ENCODE measurements at places on chromosomes 7 and 10.

DNA sequence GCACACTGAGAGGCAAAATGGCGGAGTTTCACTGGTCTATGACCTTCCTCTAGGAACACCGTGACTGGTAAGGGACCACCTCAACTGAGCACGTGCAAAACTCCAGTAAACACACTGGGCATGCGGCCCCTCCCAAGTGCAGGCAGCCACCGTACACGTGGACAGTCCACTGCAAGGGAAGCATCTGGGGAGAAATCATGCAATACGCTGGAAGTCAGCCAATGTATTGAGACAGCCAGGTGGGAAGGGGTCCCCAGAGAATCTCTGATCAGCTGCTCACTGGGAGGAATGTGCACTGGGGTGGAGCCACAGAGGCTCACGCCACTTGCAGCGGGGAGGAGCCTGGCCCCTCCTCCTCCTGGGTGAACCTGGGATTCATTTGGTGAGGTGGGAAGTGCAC is 49.3 kb downstream of the CFAP46 start:
- no peak for DNase-seq

DNA sequence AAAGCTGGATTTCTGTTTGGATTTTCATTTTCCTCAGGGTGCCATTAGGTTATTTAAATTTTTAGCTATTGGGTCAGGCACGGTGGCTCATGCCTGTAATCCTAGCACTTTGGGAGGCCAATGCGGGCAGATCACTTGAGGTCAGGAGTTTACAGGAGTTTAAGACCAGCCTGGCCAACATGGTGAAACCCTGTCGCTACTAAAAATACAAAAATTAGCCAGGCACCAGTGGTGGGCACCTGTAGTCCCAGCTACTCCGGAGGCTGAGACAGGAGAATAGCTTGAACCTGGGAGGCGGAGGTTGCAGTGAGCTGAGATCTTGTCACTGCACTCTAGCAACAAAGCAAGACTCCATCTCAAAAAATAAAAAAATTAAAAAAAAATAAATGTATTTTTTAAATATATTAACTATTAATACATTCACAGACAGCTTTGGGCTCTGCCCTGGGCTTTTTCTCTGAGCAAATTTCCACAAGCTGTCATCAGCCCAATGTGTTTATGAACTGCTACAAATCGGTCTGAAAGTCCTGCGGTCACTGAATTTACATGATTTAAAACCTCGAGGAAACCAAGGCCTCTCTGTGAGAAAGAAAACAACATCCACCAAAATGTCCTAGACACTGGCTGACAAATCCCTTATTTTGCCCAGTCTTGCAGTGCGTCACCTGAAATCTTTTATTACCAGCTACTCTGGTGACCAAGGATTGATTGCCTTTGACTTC is 19.2 kb upstream of the PLEKHS1 start:
- DNase-seq = no peak

- DNase-seq = no peak
Measured at GRCh38 chr10:6678956-6679355, 98.9 kb upstream of the PRKCQ start.

DNA sequence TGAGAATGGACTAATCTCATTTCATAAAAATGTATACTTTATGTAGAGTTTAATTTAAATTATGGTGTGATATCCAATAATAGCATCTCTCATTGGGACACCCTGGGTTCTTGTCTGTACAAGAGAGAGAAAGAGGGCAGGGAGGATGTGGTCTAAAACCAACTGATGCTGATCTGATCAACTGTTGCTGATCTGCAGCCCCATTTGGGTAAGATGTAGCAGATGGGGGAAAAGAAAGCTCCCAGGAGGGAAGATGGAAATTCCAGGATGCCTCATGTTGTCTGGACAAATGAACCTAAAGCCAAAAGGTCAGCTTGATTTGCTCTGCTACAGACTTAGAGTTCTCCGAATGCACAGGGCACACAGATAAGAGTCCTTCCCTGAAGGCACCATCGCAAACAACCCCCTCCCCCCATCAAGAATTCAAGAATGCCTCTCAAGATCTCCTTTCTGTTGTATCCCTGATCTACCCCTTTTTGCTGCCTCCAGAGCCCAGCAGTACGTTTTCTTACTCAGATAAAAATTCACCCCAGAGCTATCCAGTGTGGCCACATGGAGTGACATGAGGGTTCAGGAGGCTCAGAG is 171.4 kb upstream of the INHBA start:
- no peak for DNase-seq

DNA sequence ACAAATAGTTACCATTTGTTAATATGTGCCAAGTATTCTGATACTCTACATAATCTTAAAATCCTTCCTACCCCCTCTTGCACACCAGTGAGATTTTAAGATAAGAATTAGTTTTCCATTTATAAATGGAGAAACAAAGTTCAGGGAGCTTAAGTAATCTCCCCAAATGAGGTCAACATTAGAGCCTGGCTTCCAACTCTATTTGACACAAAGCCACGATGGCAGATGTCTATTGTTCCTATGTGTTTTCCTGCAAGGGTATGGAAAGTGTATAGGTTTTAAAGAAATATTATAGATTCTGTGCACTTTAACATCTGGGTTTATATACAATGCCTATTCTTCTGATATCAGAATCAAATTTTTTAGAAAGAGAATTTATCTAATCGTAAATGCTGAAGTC is 143.9 kb upstream of the SEMA3C start:
- DNase-seq = no peak

DNA sequence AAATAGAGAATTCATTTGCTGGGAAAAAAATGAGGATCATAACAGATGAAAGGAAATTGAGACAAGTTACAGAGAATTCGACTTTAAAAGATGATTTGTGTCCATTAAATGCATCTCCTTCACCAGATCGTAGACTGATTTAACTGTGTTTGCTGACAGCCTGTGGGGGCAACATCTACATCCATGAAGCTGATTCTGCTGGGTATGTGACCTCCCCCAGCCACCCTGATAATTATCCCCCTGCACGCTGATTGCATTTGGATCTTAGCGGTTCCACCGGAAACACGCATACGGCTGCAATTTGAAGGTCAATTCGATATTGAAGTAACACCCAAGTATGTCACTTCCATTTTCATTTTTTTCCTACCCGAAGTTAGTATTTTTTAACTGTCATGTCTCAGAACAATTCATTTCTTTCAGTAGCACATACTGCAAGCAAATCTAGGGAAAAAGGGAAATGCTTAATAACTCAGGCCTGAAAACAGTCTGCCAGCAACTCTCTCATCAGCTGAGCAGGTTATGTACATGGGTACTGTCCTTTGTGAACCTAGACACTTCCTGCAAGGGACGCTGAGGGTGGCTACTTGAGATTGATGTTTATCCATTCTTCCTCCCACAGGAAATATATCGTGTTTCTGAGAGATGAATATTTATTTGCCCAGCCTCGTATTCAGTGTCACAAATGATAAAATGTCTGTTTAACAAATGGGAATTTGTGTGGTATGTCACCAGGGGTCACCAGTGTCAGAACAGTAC is 134.9 kb downstream of the ZNF22 start:
- DNase-seq = no peak

DNA sequence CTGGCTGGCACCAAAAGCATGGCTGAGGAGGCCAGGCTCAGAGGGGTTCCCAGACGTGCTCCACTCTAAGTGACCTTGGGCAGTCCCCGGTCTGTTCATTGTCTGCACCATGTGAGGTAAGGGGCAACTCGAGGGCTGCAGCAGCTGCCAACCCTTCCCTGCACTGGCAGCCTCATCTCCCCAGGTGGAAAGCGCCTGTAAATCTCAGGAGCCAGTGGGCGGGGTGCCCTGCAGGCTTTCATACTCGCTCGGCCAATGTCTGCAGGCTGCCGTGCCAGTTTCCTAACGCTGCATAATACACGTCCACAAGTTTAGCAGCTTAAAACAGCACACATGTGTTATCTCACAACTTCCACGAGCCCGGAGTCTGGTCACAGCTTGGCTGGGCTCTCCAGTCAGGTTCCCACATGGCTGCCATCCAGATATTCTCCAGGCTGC is 12.6 kb upstream of the GDF10 start:
- no peak for DNase-seq

GRCh38 chr10:3702056-3702546 is 82.9 kb downstream of the KLF6 start:
- DNase-seq = no peak

DNA sequence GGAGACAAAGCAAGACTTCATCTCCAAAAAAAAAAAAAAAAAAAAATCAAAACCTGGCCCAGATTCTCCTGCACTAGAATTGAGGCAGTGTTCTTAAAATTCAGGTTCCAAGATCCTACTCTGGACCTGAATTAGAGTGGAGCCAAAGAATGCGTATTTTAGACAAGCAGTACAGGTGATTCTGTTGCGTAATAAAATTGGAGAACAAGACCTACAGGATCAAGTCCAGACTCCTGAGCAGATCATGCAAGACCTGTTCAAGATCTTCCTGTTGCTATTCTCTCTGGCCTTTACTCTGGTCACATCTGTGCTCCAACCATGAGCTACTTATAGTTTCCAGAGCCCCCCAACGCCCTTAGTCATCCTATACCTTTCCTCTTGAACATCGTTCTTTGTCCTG is 51.5 kb upstream of the RSBN1L start:
- DNase-seq = no peak

- DNase-seq = no peak
Measured at GRCh38 chr7:193481-194251, 1.3 kb downstream of the FAM20C start.

GRCh38 chr7:3141326-3141725 is 97.7 kb upstream of the CARD11 start:
- no peak for DNase-seq

DNA sequence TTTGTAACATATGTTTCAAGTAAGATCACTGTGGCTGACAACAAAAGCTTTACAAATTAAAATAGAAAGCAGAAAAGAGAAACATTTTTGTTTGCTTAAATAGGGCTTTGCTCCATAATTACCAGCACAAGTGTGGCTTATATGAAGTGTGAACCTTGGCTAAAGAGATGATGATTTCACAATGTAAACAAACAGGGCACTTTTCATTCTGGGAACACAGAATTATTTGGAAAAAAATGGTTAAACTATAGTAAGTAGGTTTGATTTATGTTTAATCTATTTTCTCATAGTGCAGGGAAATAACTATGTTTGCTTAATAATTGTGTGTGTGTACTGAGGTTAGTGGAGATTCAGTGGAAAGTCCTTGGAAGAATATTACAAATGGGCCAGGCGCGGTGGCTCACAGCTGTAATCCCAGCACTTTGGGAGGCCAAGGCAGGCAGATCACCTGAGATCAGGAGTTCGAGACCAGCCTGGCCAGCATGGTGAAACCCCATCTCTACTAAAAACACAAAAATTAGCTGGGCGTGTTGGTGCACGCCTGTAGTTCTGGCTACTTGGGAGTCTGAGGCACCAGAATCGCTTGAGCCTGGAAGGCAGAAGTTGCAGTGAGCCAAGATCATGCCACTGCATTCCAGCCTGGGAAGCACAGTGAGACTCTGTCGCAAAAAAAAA is 19.1 kb upstream of the OTUD1 start:
- DNase-seq = no peak

All from T-cell (primary cell).